ENCODE measurements at places on chromosomes 12 and 14. TPM values are rescaled to one million over a fixed set of nuclear protein-coding genes. Genes with fewer than 3 reads are reported as not detected.

- no peak overlapping the region for H3K27ac ChIP-seq
- DNase-seq = no peak
- peaks cover 6% of the 10 kb centered on the region for H3K27me3 ChIP-seq
- H3K4me3 ChIP-seq = no peak overlapping the region
These were observed 39.6 kb downstream of the WIF1 start for GRCh38 chr12:65081496-65081895.

DNA sequence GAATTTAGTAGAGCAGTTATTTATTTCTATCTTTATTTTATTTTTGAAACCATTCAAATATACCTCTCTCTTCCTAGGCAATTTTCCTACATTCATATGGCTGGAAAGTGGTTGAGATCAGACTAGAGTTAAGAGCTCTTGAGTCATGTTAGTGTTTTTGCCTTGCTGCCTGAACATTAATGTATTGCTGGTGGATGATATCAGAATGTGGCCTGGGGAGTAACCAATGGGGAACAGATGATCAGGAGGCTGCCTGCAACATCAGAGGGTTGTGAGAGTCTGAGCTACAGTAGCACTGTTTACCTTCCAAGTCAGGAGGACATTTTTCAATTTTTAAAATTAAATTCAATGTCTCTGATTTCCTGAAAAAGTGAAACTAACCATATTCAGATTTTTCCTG is 166.3 kb upstream of the TRHDE start:
- H3K36me3 ChIP-seq = no peaks in the 10 kb centered on the region
- no peak overlapping the region for H3K4me3 ChIP-seq
- H3K27ac ChIP-seq = no peak overlapping the region
- H3K27me3 ChIP-seq = no peaks in the 10 kb centered on the region

DNA sequence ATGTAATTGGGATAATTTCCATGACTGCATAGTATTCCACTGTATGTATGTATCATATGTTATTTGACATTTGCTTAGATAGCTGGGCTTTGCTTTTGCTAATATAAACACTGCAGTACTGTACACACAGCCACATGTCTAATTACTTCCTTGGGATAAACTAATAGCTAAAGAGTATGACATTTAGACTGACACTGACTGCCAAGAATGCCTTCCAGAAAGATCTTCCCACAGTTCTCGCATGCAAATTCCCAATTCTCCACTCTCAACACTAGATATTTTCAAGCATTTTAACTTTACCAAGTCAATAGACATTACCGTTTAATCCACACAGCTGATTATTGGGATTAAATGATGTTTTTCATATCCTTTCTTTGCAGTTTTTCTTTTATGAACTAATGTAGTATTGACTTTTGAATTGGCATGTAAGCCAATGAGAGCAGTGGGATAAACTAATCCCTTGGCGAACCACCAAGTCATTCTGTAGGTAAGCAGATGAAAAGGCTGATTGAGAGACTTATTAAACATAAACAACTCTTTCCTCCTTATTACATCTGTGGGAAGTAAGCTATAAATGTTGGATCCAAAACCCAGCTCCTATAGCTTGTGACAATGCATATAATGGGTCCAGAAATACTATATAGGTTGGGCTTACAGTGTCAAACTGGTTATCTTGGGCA is 55.5 kb downstream of the STON2 start:
- H3K27ac ChIP-seq = no peak overlapping the region
- peaks cover 20% of the 10 kb centered on the region for H3K4me1 ChIP-seq
- no peaks in the 10 kb centered on the region for H3K27me3 ChIP-seq
- DNase-seq = no peak

GRCh38 chr12:31603546-31604009 is 12.6 kb upstream of the DENND5B start:
- no peak overlapping the region for H3K4me3 ChIP-seq
- no peaks in the 10 kb centered on the region for H3K4me1 ChIP-seq
- no peaks in the 10 kb centered on the region for H3K27me3 ChIP-seq
- H3K36me3 ChIP-seq = no peaks in the 10 kb centered on the region
- H3K27ac ChIP-seq = no peak overlapping the region
- DNase-seq = no peak

GRCh38 chr12:130846369-130846768 is 7.3 kb upstream of the STX2 start:
- no peaks in the 10 kb centered on the region for H3K4me1 ChIP-seq
- H3K36me3 ChIP-seq = no peaks in the 10 kb centered on the region
- H3K4me3 ChIP-seq = no peak overlapping the region

- H3K27ac ChIP-seq = no peak overlapping the region
- H3K27me3 ChIP-seq = no peaks in the 10 kb centered on the region
- no peaks in the 10 kb centered on the region for H3K36me3 ChIP-seq
- no peak overlapping the region for H3K4me3 ChIP-seq
- H3K4me1 ChIP-seq = peaks cover 16% of the 10 kb centered on the region
These were observed 161.9 kb downstream of the CHST11 start for GRCh38 chr12:104618691-104619090.

DNA sequence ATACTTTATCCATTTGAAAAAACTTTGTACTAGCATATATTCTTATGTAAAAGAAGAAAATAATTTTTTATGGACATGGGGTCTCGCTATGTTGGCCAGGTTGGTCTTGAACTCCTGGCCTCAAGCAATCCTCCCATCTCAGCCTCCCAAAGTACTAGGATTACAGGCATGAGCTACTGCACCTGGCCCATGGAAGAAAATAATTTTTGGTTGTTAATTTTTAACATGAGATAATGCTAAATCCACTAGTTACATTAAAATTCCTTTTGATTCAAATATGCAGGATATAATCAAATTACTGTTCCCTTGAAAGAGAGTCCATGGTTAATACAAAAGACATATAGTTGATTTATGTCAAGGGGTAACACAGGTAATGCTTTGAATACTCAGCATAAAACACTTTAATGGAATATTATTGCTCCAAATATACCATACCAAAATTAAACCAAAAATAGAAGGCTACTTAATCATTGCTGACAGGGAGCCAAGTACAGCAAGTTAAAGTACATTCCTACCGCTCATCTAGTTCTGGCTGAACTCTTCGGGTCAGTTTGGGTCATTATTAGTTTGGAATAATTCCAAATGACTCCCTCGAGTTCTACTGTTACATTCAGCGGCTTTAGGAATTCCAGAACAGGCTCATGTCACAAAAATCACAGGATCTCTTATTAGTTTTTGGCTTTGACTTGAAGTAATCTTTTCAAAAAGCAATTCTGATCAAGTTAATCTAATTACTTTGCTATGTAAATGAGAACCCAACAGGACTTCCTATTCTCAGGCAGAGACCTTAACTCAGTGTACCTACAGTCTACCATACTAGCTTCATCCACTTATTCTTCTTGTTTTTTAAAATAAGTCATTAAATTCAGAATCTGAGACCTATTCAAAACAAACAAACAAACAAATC is 6.1 kb downstream of the SOS2 start:
- no peak for DNase-seq
- no peak overlapping the region for H3K4me3 ChIP-seq
- H3K27ac ChIP-seq = peak overlapping the region; percentile 77
- peaks cover 55% of the 10 kb centered on the region for H3K4me1 ChIP-seq

DNA sequence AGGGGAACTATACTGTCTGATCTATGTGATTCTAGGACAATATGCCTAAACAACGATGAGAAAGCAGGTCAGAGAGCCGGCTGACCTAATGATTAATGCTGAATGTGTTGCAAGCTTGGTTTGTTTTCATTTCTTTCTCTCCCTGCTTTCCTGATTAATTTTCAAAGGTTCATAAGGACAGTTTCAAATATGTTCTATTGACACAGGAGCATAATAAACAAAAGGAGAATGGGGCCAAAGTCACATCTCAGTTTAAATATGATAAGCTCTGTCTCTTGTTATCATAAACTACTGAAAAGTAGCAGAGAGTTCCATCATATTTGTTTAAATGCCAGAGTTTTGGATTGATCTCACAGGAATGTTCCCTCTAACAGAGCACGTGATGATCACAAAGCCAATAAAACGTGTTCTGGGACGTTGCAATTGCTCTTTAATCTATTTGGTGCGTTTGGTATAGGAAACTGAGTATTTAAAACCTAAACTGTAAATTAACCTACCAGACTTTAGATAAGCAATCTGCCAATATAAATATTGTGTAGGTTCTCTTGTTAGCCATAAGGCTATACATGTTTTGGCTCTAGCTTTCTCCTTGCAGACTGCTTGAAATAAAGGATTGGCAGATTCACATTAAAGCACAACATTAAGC is 3.7 kb upstream of the HSD17B6 start:
- no peak for DNase-seq
- H3K36me3 ChIP-seq = no peaks in the 10 kb centered on the region
- H3K27ac ChIP-seq = no peak overlapping the region
- H3K4me1 ChIP-seq = no peaks in the 10 kb centered on the region
- no peak overlapping the region for H3K4me3 ChIP-seq

GRCh38 chr12:116113398-116114130 is 163.9 kb downstream of the MED13L start:
- no peak for DNase-seq
- H3K4me3 ChIP-seq = no peak overlapping the region
- H3K4me1 ChIP-seq = peaks cover 32% of the 10 kb centered on the region
- H3K27me3 ChIP-seq = no peaks in the 10 kb centered on the region

Gene RNF212B
- not detected for total RNA-seq

Gene PLA2G1B
- 0.89 TPM for total RNA-seq

Gene DTX1
- total RNA-seq = 1.3 TPM

Gene SSTR1
- 1.6 TPM for total RNA-seq
